ENCODE measurements at places on chromosomes 12 and 14. TPM values are rescaled to one million over a fixed set of nuclear protein-coding genes. Genes with fewer than 3 reads are reported as not detected.

DNA sequence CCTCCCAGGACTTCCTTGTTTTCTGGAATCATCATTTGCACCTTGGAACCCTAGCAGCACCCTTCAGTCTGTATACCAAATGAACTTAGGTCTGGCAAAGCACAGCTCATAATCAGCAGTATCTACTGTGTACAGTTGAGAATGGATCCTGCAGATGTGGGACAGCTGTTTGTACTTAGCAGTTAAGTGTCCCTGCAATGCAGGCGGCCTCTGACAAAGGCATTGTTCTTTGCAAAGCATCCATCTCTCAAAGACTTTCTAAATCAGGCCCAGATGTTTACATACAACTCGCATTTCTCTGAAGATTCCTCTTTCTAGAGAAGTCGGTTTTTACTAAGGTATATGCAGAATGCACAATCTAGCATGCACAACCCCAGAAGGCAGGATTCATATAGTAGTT lies 170.5 kb upstream of the RBM19 start:
- no peak for DNase-seq

Gene MFAP5
- 2.8 TPM for total RNA-seq

Gene RNF10
- total RNA-seq, result 190 TPM

Gene ACOT6
- total RNA-seq, result not detected

- DNase-seq, result peak; percentile 94
Measured at GRCh38 chr12:52069327-52070184, at the start of gene ATG101. Gene ATG101 (plus strand): TSS chr12:52069978. CDS start chr12:52073651, 3,673 bp downstream.

Gene PAX9
- 0.78 TPM for total RNA-seq

DNA sequence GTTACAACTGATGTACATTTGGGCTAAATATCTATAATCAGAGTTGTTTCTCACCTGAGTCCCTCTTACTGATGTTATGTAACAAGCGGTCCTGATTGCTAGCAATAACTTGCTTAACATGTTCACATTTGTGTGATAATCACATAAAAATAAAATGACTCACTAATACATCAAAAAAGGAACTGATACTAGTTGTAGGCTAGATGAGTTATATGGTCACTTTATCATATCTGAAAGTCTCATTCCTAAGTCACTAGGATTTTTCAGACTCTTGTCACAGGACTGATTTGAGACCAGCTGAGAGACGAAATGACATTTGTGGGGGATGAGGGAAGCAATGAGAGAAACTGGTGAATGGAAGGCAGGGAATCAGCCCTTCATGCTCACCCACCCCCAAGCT lies 34.3 kb downstream of the NKX2-1 start:
- no peak for DNase-seq

- DNase-seq, result peak; percentile 55
Measured at GRCh38 chr14:104086210-104086660, 735 bp downstream of the ASPG start.

- peak; percentile 51 for DNase-seq
Measured at GRCh38 chr12:52137746-52138145, 54.1 kb downstream of the KRT80 start.

GRCh38 chr12:75289753-75290152 lies 40.4 kb downstream of the CAPS2 start:
- DNase-seq, result no peak

Gene KRT79
- total RNA-seq, result 5.4 TPM

Data from upper lobe of right lung (tissue), 1 donor.